ENCODE measurements at places on chromosomes 1 and 21.

DNA sequence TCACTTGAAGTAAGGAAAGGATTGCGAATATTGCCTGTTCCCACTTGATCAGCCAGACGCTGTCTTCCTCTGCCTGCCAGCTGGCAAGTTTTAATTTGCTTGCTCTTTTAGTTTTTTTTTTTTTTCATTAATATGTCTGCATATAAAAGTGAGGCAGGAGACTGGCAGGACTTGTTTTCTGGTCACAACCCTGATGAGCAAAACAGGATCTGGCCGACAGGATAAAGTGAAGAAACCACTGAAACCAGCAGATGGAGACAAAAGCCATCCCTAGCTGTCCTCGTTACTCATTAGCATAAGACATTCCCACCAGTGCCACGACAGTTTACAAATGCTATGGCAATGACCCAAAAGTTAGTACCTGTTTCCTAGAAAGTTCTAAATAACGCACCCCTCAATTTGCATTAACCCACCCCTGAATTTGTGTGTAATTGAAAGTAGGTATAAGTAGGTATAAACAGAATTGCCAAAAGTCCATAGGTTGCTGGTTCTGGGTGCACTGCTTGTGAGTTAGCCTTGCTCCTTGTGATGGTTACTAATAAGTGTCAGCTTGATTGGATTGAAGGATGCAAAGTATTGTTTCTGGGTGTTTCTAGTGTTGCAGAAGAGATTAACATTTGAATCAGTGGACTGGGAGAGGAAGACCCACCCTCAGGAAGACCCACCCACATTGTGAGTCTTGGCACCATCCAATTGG, 60.8 kb downstream of the ZNF684 start:
- DNase-seq = peak; percentile 48

- peak; percentile 53 for DNase-seq
Observed at GRCh38 chr1:3275471-3276340, 178.8 kb upstream of the ARHGEF16 start.

DNA sequence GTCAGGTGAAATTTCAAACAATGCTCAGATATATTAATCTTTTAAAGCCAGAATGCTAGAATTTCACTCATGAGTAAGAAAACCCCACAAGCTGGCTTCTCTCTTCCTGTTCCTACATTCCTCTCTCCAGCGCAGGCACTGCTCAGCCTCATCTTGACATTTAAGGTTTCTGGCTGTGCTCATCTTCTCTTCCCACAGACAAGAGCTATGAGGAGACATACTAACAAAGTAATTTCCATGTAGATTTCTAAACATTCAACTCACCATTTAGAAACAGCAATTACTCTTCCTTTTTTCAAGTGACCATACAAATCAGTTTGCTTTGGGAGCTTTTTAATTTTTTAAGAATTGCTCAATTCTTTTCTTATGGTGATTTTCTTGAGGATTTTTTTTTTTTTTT, 7.8 kb upstream of the LRRC8D start:
- DNase-seq = peak; percentile 51

- no peak for DNase-seq
Observed at GRCh38 chr1:110672001-110672752, 2.6 kb downstream of the KCNA3 start.

DNA sequence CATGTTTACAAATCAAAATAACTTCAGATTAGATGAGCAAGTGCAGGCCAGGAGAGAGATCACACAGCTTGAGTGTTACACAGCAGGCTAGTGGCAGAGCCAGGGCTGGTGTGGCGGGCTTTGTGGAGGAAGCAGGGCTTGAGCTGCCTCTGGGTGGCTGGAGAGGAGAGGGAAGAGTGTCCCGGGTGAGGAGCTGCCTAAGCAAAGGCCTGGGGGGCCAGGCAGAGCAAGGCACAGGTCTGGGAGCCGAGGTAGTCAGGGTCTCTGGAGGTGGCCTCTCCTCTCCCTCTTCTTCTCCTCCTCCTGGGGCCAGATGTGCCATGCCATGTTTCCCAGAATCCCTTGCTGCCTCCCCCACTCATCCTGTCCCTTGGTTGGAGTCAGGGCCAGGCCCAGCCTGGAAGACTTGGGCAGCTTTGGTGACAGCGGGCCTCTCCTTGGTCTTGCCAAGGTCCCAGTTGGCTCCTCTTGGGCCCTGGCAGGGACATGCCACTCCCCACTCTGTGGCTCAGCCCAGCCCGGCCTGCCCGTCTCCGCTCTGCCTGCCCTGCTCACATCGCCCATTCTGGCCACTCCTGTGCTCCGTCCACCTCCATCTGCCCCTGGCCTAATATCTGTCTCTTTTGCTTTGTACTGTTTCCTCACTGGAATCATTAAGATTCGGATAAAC, 70.3 kb downstream of the PTPRU start:
- DNase-seq = no peak

DNA sequence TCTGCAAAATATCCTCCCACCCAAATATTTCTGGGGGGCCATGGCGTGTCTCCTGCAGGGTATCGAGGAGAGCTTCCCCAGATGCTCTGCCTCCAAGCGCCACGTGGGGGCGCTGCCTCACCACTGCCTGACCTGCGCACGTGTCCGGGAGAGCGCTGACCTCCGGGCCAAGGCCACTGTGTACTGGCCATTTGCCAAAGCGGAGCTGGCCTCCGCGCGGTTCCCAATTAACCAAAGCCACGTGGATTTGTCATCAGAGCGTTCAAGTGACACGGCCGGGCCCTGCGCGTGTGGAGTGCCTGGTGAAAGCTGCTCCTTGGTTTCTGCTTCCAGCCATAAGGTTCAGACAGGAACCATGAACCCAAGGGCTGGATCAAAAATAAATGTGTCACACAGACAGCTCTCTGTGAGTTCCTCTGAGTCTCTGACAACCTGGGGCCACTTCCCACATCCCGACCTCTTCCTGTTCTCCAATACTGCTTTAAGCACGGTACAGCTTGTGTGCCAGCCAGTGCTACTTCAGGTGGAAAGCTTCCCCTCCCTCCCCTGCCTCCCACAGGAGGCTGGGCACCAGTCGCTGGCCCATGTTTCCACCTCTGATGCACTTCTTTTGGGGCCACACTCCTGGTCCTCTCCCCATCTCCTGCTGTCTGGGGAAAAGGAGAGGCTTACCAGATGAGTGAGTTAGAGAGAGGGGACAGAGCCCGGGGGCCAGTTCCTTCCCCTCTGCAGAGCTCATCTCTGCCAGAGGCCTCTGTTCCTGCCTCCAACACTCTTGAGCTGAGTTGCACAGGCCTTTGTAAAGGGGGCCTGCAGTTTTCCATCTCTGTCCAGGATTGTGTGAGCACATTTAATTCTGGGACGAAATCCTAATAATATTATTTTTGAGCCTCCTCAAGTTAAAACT, 26.1 kb downstream of the ZP4 start:
- peak; percentile 34 for DNase-seq

DNA sequence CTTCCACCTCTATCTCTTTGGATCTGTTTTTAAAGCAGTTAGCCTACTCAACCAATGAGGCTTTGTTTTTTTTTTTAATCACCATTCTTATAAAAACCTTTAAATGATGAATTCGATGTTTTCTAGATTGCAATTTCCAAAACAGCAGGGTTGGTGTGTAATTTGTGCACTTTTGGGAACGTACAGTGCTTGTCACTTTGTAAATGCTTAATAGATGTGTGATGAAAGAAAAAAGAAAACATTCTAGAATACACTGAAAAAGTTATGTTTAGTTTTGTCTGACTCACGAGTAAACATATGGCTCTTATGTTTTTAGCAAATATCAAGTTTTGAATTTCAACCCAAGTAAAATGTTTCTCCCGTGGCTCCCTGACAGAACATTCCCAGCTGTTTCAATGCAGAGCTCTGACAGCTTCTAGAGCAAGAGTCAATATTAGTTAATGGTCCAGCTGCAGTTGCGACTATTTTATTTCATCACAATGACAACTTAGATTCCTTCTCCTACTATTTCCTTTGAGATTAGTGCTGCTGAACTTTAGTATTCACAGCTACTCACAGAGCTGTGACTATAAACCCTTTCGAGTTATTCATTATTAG, 362.5 kb upstream of the ADAMTS5 start:
- peak; percentile 83 for DNase-seq

GRCh38 chr1:37303884-37304574, 170.4 kb upstream of the ZC3H12A start:
- DNase-seq = no peak

DNA sequence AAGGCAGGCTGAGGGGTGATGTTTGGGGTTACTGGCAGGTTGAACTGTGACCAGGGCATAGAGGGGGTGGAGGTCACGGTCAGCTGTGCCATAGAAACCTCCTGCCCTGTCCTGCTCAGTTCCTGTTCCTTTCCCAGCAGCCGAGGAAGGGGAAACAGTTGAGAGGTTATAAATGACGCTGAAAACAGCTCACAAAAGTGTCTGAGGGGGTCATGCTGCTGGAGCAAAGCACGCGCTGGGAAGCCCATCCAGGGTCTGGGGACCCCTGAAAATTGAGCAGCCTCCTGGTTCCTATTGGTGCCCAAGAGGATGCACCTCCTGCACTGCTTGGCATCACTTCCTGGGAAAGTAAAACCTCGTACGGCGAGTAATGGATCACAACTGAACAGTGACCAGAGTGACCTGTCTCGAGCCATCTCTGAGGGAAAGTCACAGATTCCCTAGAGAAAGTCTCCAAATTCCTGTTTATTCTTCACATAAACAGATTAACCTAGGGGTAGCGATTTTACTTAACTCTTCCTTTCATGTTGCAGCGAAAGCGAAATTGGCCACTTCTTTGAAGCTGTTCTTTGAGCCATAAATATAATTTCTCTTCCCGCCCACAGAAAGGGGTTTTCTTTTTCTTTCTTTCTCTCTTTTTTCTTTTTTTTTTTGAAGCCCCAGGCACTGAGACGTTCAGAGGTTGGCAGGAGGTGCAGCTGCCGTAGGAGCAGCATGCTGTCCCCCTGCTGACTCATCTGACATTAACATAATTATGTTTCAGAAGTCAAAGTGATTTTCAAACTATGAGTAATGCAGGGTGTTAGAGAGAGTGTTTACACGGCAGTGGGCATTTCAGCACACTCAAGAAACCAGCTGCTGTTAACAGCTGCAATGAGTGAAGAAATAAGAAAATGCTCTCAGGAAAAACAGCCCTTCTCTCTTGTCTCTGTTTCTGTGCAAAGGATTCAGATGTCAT, 41.8 kb upstream of the ATF3 start:
- DNase-seq = peak; percentile 81

DNA sequence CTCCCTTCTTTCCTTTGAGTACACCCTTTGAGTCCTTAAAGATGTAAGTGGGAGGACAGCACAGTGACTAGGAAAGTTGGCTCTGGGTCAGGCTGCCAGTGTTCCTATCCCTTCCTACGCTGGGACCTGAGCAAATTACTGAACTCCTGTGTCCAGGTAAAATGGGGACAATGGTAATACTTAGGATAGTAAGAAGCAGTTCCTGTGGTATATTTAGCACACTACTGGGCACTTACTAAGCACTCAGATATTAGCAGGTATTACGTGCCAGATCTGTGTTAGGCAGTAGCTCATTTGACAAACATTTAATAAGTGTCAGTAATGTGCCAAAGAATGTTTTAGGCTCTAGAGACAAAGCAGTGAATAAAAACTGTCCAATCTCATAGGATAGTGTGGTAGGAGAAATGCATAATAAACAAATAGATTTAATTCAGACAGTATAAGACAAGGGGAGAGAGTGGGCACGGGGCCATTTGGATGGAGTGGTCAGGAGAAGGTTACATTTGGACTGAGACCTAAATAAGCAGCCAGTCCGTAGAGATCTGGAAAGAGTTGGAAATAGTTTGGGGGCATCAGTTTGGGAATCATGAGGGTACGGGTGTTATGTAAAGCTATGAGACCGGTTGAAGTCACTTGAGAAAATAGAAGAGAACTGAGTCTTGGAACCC, 26.2 kb upstream of the ZFP69B start:
- DNase-seq = no peak

DNA sequence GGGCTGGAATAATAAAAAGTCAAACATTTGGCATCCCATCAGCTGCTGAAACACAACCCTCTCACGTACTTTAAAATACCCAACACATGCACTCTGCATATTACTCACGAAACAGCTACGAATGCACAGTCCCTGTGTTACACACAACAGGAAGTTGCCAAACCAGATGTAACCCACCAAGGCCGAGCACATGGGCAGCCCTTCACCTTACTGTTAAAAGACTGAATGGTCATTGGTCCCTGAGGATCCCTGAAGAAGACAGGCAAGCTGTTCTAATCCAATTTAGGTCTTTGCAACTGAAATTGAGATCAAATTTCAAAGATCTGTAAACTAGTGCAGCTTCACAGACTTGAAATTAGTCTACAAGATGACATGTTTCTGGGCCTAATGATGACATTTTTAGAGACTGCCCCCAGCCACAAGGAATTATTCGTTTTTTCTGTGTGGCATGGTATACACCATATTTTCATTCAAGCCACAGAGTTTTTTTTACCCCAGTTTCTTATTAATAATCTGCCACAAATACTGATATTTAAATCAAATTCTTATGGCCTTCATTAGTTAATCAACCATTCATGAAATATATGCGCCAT, 25.6 kb upstream of the IER5 start:
- DNase-seq = peak; percentile 17

DNA sequence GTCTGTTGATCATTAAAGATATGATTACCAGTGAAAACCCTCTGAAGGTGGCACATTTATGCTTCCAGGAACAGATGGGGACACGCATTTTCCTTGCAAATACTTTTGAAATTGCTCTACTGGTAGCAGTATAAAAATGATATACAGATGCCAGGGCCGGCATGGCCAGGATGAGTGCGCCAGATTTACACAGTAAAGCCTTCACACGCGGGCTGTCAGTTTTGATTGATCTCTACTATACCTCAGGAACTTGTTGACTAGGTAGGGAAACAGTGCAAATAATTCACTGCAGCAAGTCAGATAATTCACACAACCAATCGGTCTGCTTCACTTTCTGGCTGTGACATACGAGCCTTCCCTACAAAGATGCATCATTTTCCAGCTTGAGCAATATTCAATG, 123.2 kb upstream of the BARHL2 start:
- no peak for DNase-seq

DNA sequence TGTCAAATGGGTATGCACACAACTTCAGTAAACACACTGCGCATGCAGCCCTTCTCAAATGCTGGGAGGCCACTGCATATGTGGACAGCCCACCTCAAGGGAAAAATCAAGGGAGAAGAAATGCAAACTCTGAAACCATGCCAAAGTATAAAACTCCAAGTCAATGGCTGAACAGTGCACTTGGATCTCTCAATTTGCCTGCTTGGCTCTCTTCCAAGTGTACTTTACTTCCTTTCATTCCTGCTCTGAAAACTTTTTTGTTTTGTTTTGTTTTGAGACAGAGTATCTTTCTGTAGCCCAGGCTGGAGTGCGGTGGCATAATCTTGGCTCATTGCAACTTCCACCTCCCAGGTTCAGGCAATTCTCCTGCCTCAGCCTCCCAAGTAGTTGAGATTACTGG, 18.8 kb upstream of the COP1 start:
- no peak for DNase-seq
